Suppressor macrophage treated with lipopolysaccharide for 1 hour (primary cell): ENCODE measurements at places on chromosomes 7 and 10.

DNA sequence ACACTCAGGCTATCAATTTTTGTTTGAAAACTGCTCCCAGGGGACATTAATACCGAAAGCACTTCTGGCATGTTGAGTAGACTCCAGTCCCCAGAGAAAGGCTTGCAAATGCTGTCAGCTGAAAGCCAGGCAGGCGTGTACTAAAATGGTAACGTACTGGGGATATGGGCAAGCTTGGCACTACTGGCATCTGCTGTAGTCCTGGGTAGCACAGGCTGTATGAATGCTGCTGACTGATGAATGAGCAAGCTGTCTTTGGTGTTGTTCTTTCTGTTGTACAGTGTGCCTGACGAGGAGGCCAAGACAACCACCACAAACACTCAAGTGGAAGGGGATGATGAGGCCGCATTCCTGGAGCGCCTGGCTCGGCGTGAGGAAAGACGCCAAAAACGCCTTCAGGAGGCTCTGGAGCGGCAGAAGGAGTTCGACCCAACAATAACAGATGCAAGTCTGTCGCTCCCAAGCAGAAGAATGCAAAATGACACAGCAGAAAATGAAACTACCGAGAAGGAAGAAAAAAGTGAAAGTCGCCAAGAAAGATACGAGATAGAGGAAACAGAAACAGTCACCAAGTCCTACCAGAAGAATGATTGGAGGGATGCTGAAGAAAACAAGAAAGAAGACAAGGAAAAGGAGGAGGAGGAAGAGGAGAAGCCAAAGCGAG, 53.5 kb upstream of the AGBL3 start:
- peak; percentile 31 for DNase-seq

- no peak for DNase-seq
These were observed 510.9 kb downstream of the RPS24 start for GRCh38 chr10:78544423-78545090.

- DNase-seq, result no peak
These were observed 104.2 kb downstream of the CCDC3 start for GRCh38 chr10:12897278-12897677.

- DNase-seq, result no peak
These were observed 118.2 kb downstream of the ZNF22 start for GRCh38 chr10:45118929-45119328.

- DNase-seq, result no peak
These were observed 12.1 kb upstream of the SLC29A3 start for GRCh38 chr10:71306979-71307378.

DNA sequence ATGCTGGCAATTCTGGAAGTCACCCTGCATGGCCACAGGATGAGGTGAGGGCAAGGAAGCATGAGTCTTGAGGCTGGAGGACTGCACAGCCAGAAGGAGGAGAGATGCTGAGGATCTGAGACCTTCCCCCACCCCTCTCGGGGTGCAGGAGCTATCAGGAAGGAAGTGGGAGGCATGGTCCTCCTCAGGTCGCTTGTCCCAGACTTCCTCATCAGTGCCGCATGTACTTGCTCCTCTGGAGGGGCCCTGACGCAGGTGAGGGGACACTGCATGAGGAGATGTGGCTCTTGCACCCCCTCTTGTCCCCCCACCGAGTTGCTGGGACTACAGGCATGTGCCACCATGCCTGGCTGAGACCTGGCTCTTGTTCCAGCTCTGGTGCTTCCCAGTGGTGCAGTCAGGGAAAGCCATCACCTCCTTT, 5.7 kb upstream of the ZMIZ1 start:
- DNase-seq, result no peak

DNA sequence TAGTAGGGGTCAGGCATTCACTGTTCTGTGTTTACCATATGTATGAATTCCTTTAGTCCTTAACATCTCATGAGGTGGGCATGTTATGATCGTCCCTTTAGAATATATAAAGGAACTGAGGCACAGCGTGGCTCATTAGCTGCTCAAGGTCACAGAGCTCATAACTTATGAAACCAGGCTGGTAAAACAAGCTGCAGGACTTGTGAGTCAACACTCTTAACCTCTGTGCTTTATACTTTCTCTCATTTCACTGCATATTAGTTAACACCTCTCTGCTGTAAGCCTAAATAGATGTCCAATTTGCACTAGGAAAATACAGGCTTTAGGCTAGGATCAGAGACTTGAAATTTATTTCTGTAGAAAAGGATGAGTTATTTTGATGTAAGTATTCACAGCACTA, 180.3 kb upstream of the HDAC9 start:
- no peak for DNase-seq

DNA sequence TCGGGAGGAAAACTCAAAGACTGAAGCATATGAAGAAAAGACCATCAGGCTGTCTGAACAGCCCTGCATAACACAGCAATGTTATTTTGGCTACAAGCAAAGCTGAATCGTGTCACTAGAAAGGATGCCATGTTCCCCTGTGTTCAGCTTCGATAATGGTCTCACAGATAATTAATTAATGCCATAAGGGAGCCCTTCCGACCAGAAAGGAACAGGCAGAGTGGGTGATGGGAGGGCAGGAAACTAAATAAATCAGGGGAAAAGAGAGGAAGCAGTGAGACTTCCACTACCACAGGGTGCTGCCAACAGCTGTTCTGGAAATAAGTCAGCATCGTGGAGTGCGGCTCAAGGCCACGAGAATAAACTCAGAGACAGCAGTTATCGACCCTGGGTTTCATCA, 3.2 kb downstream of the PTPRN2 start:
- DNase-seq, result no peak

DNA sequence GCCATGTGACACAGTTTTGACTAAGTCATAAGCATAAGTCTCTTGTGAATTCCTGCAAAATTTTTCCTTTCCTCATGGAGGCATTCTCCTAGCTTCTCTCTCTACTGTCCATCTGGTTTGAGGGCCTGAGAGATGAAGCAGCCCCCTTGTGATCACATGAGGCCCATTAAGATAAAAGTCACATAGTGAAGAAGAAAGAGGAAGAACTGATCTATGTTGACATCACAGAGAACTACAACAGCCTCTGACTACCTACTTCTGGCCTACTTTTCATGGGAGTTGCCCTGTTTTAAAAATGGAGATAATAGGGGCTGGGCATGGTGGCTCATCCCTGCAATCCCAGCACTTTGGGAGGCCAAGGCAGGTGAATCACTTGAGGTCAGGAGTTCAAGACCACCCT, 50.4 kb downstream of the TFEC start:
- DNase-seq, result peak; percentile 36

DNA sequence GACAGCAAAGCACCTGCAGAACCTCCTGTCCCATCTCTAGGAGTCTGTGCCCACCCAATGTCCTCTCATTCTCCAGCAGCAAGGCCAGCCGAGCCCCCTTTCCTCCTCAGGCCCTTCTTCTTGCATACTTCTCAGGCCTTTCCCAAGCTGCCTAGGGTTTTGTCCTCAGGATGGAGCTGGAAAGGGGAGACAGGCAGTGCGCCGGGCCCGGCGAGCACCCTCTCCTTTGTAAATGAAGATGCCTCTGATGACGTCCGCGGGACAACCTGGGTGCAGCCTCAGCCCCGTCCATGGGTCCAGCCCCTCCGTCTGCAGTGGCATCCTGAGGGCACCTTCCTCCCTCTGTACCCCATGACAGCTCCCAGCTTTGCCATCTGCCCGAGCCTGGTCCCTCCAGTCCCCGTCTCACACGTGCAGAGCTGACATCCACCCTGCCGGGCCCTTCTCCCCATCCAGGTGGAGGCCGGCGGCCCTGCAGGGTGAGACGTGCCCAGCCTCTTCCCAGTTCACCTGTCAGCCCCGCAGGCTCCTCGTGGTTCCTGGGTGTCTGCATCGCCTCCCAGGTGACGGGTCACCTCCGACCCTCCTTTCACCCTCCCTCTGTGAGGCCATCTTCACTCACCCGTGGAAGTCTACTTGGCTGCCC, 36.4 kb downstream of the JAKMIP3 start:
- no peak for DNase-seq

GRCh38 chr10:48574322-48574796, 30.5 kb downstream of the ARHGAP22 start:
- peak; percentile 31 for DNase-seq

DNA sequence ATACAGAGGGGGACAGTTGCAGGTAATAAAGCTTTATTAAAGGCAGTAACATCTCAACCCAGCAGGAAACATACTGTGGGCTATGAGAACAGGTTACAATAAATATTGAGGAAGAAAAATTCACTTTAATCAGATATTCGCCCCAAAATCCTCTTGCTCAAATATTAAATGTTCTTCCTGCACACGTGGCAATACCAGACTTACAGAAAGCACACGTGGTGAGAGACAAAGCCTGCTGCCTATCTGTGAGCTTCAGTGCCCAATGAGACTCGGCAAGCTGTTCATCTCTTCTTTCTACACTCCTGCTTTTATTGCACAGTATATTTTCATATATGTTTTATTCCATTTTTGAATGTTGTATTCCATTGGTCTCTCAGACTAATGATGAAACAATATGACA, 113.2 kb downstream of the OR13A1 start:
- no peak for DNase-seq
